ENCODE measurements at places on chromosomes 11 and 22.

DNA sequence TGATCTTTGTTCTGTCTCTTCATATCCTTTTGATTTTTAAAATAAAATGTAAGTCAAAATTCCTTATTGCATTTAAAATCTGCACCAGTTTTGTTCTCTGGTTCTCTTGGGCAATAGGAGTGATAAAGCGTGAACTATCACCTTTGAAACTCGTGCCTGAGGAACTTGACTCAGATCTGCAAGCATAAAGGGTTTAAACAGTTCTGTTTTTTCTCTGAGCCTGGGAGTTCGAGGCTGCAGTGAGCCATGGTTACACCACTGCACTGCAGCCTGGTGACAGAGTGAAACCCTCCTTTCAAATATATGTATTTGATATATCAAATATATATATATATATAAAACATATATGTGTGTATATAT, 38.9 kb upstream of the CLMP start:
- DNase-seq: peak; percentile 8

- peak; percentile 73 for DNase-seq
Observed at GRCh38 chr11:13297917-13298356, 20.3 kb downstream of the BMAL1 start.

- no peak for DNase-seq
Observed at GRCh38 chr22:32949391-32950173, 108.6 kb downstream of the SYN3 start.

- DNase-seq: no peak
Observed at GRCh38 chr22:42881982-42882656, 25.0 kb upstream of the ARFGAP3 start.

Measured in activated CD4-positive, alpha-beta T cell treated with anti-CD3 and anti-CD28 coated beads, Interleukin-2, Interleukin-6, amounts not matched to agents 100 ng/mL and 50 ng/mL, durations not matched to agents 16 hours and 8 hours (primary cell).